ENCODE measurements at places on chromosomes 5 and 9.

DNA sequence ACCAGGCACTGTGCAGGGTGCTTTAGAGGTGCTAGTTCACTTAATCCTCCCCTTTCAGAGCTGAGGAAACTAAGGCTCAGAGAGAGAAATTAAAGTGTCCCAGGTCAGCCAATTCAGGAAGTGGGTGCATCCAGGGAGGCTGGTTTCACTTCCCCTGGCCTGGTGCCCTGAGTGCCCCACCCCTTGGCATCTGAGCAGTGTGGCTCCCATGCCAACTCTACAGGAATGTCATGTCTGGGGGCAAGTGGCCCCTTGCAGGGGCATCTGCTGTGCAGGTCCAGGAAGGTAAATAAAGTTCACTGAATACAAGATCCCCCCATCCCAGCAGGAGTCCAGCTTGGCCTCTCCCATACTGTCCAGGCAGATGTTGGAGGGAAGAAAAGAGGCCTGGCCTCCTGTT, 4.4 kb upstream of the N4BP3 start:
- DNase-seq: no peak

DNA sequence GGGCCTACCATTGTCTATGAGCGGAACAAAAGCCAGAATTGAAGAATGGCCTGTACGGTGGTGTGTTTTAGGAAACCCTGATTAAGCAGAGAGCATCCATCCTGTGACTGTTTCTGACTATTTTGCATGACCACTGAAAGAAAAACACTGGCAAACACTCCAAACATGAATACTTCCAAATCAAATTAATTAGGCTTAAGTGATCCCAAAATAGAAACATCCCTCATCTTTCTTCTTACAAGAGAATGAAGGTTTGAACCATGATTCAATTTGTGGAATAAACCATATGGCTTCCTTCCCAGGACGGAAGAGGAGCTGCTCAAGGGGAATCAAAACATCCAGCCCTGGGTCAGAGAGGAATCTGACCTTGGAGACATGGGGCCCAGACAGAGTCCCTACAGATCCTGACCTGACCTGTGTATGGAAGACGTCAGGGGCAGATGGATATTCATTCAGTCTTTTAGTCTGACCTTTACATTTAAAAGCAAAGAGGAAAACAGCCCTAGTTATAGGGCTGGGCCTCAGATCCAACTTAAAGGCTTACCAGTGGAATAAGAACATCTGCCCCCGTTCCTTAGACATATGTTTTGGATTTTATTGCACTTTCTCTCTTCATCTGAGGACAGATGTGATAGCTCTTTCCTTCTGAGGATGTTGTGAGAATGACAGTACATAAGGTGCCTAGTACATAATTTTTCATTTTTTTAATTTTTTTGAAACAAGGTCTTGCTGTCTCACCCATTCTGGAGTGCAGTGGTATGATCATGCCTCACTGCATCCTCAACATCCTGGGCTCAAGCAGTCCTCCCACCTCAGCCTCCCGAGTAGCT, 17.6 kb upstream of the RECK start:
- peak; percentile 81 for DNase-seq

GRCh38 chr5:150598006-150598405, 42.5 kb upstream of the SYNPO start:
- no peak for DNase-seq

- DNase-seq: no peak
Measured at GRCh38 chr5:15693382-15693728, 193.4 kb downstream of the FBXL7 start.

DNA sequence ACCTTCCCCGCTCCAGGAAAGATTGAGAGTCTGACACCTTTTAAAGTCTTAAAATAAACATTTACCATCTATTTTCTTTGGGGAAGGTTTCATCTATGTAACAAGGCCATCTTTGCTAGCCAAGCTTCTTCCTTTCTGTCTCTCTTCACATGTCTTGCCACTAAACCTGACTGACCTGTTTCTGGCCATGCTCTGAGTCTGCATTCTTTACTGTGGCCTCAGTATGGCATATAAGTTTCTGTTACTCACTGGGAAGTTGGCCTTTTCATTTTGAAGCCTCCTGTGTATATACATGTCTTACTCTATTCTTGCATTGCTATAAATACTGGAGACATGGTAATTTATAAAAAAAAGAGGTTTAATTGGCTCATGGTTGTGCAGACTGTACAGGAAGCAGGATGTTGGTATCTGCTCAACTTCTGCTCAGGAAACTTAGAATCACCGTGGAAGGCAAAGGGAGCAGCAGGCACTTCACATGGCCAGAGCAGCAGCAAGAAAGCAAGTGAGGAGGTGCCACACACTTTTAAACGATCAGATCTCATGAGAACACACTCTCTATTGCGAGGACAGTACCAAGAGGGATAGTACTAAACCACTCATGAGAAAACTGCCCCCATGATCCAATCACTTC, 48.1 kb downstream of the KCNV2 start:
- no peak for DNase-seq

DNA sequence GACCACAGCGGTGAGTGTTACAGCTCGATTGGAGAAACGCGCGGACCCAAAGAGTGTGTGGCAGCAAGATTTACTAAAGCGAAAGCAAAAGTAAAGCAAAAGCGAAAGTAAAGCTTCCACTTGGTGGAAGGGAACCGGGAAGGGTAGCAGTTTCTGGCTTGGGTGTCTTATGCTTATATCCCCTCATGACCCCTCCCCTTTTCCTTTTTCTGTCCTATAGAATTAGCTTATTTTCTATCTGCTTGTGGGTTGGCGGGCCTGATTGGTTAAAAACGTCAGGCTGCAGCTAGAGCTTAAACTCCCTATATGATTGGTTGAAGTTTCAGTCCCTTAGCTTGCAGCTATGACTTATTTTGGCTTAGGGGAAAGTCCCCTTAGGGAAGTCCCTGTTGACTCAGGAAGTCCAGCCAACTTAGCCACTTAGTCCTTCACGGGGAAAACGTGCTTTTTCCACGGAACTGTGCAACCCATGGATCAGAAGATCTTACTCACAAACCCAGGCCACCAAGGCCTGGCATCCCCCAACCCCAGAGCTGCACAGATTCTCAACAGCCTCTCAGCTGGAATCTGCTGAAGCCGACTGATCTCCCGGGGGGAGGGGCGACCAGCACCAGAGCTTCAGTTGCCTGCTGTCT, 114.2 kb upstream of the ADAMTS16 start:
- DNase-seq: no peak

DNA sequence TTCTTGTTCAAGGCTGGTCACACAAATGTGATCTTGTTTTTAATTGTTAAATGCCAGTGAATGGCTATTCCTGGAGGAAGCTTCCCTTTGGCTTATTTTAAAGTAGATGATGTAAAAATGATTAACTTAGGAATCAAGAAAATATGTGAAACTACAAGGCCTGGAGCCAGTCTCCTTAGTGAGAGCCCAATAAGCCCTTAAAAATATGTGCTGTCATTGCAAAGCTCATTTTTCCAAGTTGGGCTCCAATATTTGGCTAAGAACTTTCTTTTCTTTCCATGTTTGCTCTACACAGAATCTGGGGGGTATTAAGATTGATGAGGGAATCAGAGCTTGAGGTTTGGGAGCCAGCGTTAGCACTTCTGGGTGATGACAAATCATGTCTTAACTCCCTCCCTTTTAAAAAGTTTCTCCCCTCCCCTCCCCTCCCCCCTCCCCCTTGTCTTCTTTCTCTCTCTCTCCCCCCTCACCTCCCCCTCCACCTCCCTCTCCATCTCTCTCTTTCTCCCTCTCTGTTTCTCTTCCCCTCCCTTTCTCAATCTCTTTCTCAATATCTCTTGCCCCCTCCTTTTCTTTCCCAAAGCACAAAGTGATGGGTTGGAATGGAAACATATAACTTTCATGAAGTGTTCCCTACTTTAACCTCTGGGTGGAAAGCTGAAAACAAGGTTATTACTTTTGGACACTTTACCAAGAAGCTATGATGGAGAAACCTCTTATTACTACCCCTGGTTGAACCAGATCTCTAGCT, 86.0 kb downstream of the FBXL7 start:
- no peak for DNase-seq

GRCh38 chr9:36189976-36190375, 745 bp upstream of the CLTA start:
- no peak for DNase-seq

DNA sequence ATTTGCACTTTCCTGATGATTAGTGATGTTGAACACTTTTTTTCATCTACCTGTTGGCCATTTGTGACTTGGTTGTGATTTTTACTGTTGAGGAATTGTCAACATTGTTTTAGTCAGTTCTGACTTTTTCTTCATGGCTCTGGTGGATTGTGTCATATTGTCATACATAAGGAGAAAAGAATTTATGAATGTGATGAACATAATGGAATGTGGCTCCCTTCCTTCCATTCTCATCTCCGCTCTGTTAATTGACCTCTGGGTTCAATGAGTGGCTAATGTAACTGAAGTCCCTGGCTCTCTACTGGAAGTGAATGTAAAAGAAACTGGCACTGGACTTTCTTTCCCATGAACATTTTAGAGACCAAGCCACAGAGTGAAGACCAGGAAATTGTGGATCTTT, 49.2 kb downstream of the KIAA1958 start:
- peak; percentile 56 for DNase-seq

GRCh38 chr9:97510797-97511654, 9.6 kb downstream of the TMOD1 start:
- peak; percentile 95 for DNase-seq

- DNase-seq: peak; percentile 10
Measured at GRCh38 chr5:89349246-89349980, 466.4 kb upstream of the MEF2C start.

DNA sequence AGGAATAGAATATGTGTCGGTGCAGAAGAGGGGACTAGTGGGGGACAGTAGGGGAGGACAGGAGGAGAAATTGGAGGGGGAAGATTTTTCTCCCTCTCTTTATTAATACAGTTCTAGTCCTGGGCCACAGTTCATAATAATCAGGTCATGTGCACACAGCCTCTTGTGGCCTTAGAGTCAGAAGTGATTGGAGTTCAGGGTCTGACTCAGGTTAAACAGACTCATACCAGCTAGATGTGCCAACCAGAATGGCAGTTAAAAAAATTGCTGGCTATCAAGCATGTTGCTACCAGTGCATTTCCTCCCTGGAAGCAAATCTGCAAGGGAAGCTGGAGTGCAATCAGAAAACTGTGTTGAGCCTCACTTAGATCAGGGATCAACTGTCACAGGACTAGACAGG, 132.7 kb upstream of the MAP1B start:
- DNase-seq: no peak

DNA sequence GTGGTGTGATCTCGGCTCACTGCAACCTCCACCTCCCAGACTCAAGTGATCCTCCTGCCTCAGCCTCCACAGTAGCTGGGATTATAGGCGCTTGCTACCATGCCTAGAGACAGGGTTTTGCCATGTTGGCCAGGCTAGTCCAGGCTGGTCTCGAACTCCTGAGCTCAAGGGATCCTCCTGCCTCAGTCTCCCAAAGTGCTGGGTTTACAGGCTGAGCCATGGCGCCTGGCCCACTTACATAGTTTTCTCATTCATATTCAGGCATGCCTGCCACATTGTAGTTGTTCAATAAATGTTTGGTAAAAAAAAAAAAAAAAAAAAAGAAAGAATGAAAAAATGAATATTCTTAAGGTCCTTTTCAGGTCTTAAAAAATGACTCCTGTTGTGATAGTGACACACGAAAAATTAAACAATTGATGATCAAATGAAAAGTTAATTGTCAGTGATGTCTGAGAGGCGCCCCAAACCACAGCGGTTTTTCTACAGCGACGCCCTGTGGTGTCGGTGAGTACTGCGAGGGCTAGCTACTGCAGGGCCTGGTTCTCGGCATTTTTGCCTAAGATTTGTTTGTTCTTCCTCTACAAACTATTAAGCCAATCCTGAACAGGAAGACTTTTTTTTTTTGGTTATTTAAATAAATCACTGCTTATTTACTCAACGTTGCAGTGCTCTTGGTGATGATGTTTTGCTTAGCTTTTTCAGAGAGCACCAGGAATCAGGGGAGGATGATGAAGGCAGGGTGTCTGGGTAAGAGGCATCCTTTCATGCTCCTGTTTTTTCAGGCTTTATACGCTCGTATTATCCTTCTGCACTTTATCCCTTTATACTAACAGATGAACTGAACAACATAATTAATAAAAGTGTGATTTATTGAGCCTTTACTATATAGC, 67.0 kb upstream of the DPYSL3 start:
- DNase-seq: peak; percentile 29

DNA sequence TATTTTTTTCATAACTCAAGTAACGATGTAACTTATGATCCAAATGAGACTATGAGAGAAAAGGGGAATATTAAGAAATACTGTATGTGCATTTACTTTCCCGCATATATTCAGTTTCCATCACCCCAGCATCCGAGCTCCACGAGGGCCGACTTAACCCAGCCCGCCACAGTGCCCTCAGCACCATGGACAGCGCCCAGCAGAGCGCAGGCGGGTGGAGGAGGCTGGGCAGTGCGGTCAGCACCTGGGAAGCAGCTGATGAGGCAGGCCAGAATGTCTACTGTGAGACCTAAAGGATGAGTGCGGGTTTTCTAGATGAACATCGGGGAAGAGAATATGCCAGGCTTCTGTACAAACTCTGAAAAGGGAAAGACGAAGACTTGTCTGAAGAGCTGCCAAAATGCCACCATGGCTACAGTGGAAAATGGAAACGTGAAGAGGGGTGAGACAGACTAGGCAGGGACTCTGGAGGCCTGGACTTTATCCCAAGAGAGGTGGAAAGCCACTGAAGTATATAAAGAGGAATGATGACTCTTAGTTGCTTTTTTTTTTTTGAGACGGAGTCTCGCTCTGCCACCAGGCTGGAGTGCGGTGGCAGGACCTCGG, 34.5 kb upstream of the MED27 start:
- peak; percentile 60 for DNase-seq

GRCh38 chr5:33468775-33469435, 28.1 kb downstream of the TARS1 start:
- DNase-seq: peak; percentile 12

DNA sequence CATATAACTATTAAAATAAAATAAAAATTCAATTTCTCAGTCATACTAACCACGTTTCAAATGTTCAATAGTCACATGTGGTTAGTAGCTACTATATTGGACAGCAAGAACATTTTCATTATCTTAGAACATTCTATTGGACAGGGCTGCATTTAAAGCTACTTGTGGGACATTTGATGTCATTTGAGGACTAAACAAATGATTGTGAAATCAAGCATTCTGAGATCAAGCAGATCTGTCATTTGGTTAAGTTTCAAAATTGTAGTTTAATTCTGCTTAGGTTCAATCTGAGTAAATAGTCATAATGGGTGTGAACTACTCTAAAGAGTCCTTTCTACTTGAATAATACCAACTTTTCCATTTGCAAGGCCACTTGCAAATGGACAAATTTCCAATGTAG, 226.9 kb upstream of the C9orf72 start:
- DNase-seq: no peak

- no peak for DNase-seq
Measured at GRCh38 chr5:41770799-41771198, 99.4 kb downstream of the OXCT1 start.

GRCh38 chr5:107090506-107090905, 580.2 kb downstream of the EFNA5 start:
- no peak for DNase-seq

- peak; percentile 37 for DNase-seq
Measured at GRCh38 chr9:91711755-91712601, 238.1 kb downstream of the ROR2 start.

All from IMR-90 (cell line).